ENCODE measurements at places on chromosomes 11 and 22. TPM values are rescaled to one million over a fixed set of nuclear protein-coding genes. Genes with fewer than 3 reads are reported as not detected.

Gene ELF5
- not detected for total RNA-seq

Gene MYO18B
- total RNA-seq, result not detected

Gene KLHL22
- total RNA-seq, result 46.9 TPM

Gene SOX6
- total RNA-seq, result 17.1 TPM

Gene GPHA2
- not detected for total RNA-seq

Gene SYCE3
- total RNA-seq, result not detected

Gene PACSIN3
- 2.0 TPM for total RNA-seq

Gene TBX10
- total RNA-seq, result not detected

Gene PTPN5
- total RNA-seq, result 36.7 TPM

Gene KIRREL3
- total RNA-seq, result 26.5 TPM

Gene FAM180B
- total RNA-seq, result not detected

Gene LAYN
- total RNA-seq, result 4.1 TPM

Gene KCNJ4
- 12.2 TPM for total RNA-seq

Gene IFITM1
- 6.9 TPM for total RNA-seq

Gene CHRM1
- total RNA-seq, result 14.3 TPM

Gene ANO1
- total RNA-seq, result 0.41 TPM

Gene NAV2
- total RNA-seq, result 15.5 TPM

Gene SYT7
- total RNA-seq, result 14.7 TPM

Gene CARD18
- not detected for total RNA-seq

Gene POTEH
- not detected for total RNA-seq

Gene OTOG
- total RNA-seq, result under 0.01 TPM

Measured in frontal cortex (tissue), 4 donors.